ENCODE measurements at places on chromosomes 13 and 19.

DNA sequence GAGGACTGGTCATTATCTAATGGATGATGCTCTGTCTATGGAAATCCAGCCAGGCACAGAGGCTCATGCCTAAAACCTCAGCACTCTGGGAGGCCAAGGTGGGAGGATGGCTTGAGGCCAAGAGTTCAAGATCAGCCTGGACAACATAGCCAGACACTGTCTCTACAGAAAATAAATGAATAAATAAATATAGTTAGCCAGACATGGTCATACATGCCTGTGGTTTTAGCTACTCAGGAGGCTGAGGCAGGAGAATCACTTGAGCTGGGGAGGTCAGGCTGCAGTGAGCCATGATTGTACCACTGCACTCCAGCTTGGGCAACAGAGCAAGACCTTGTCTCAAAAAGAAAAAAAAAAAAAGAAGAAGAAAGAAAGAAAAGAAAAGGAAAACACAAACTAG is 234.7 kb downstream of the TSHZ3 start:
- no peak for DNase-seq

GRCh38 chr19:15468675-15469512 is 4.5 kb upstream of the RASAL3 start:
- DNase-seq: no peak

- no peak for DNase-seq
These were observed 38.2 kb upstream of the TUBGCP3 start for GRCh38 chr13:112626124-112626523.

- DNase-seq: no peak
These were observed 77.2 kb upstream of the PABPC3 start for GRCh38 chr13:25018729-25019115.

GRCh38 chr19:40252395-40252794 is 25.9 kb upstream of the CCNP start:
- DNase-seq: no peak

- DNase-seq: no peak
These were observed 596.6 kb downstream of the KCTD12 start for GRCh38 chr13:76289558-76289957.

DNA sequence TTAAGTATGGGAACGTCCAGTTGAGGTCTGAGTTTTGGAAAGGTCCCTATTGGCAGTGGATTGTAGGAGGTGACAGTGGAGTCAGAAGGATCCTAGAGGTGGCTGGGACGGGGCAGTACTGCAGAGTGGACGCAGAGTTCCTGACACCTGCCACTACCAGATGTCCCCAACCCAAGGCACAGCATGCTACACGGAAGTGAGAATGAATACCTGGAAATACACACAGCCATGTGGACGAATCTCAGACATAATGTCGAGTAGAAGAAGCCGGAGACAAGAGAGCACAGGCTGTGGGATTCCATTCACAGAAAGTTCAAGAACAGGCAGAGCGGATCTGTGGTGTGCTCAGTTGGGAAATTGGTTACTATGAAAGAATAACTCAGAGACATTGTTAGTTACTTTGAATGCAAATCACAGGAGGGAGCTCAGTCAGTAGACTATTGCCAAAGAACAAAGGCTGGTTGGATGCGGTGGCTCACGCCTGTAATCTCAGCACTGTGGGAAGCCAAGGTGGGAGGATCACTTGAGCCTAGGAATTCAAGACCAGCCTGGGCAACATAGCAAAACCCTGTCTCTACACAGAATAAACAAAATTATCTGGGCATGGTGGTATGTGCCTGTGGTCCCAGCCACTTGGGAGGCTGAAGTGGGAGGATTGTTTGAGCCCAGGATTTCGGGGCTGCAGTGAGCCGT is 37.4 kb downstream of the RYR1 start:
- DNase-seq: no peak

DNA sequence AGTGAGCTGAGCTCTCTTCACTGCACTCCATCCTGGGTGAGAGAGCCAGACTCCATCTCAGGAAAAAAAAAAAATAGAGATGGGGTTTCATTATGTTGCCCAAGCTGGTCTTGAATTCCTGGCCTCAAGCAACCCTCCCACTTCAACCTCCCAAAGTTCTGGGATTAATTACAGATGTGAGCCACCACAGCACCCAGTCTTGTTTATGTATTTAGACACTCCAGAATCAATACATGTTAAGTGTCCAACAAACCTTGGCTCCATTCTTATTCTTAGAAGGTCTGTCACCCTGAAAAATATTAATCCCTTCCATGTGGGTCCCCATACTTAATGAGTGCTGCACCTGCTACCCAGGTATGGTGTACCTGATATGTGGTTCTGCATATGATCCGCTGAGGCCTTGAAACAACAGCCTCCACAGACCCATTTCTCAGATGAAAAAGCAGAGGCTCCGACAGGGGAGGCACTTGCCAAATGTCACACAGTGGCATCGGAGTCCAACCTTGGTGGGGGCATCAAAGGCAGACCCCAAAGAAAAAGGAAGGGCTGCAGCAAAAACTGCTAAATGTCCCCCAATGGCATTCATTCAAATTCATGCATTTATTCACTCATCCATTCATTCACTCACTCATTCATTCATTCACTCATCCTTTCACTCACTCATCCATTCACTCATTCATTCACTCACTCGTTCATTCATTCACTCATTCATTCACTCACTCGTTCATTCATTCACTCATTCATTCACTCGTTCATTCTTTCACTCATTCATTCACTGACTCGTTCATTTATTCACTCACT is 16.7 kb downstream of the TICAM1 start:
- DNase-seq: no peak

DNA sequence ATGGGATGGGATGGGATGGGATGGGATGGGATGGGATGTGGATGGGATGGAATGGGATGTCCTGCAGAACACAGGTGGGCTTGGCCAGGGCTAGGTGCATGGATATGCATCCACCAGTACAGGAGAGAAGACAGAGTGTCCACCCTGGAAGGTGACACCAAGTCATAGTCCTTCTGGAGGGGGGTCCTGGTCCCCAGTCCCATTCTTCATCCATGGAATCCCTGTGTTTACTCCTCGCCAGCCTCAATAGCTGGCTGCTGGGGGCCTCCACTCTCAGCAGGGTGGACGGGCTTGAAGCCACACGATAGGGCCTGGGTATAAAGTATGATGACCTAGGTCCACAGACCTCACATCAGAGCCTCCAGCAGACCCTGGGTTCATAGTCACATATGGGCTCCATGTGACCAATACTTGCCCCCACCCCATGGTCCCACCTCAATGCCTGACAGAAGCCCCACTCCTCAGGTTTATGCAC is 40.1 kb downstream of the RFX2 start:
- no peak for DNase-seq

GRCh38 chr19:10820173-10820572 is 15.8 kb downstream of the TMED1 start:
- DNase-seq: no peak

GRCh38 chr19:49417088-49417487 is 6.2 kb downstream of the PTH2 start:
- no peak for DNase-seq

DNA sequence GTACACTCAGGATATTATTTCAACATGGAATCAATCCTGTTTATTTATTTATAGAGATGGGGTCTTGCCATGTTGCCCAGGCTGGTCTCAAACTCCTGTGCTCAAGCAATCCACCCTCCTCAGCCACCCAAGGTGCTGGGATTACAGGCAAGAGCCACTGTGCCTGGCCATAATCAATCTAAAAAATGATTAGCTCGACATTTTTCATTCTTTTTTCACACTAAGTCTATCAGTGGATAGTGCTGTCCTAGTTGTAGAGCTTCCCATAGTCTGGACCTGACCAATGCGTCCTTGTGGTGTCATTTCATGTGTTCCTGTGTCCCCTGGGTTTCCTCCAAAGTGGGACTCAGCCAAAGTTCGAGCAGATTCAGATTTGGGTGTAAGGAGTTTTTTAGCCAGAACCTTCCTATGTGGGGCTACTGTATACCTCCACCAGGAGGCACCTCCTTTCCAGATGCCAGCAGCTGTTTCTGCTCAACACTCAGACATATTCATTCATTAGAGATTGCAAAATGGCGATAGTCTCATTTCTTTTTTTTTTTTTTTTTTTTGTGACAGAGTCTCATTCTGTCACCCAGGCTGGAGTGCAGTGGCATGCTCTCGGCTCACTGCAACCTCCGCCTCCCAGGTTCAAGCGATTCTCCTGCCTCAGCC is 61.1 kb downstream of the MAP4K1 start:
- DNase-seq: no peak

- no peak for DNase-seq
These were observed 258.5 kb downstream of the FGF9 start for GRCh38 chr13:21929400-21929799.

DNA sequence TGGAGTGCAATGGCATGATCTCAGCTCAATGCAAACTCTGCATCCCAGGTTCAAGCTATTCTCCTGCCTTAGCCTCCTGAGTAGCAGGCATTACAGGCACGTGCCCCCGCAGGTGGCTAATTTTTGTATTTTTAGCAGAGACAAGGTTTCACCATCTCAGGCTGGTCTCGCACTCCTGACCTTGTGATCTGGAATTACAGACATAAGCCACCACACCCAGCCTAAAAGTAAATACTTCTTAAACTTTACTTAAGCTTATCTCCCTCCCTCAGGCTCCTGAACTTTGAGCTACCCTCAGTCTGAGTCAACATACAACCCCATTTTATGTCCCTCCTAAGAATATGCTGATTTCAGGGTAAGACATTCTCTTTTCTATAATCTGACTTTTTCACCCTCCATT is 66.1 kb downstream of the ZNF486 start:
- DNase-seq: no peak

- no peak for DNase-seq
These were observed 33.9 kb downstream of the ATP11A start for GRCh38 chr13:112723771-112724170.

- no peak for DNase-seq
These were observed 24.3 kb downstream of the RCBTB1 start for GRCh38 chr13:49561062-49561410.

DNA sequence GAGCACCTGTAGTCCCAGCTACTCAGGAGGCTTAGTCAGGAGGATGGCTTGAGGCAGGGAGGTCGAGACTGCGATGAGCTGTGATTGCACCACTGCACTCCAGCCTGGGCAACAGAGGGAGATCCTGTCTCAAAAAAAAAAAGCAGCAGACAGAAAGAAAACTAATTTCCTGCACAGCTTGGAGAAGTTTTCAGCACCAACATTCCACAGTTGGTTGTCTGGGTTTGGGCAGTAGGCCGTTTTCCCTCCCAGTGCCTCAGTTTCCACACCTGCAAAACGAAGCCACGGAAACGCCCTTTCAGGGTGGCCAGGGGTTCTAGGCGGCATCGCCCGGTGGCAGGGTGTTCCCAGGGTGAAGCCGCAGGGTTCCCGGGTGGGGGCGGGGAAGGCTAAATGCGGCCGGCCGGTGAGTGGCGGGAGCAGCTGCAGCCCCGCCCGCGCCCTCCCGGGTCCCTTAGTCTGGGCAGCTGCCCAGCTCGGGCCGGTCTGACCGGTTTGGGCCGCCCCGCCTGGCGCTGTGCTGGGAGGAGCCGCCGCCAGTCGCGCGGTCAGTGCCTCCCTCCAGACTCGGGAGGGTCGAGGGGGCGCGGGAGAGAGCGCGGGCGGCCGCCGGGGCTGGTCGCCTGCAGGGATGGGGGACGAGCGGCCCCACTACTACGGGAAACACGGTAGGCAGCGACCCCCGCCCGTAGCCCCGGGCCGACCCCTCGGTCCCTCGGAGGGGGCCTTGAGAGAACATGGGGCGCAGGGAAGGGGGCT is at the start of gene SLC44A2:
Gene SLC44A2, plus strand, starts transcription at position 551 of the 759 bp plus-strand sequence. Its CDS starts 81 bp downstream, at position 632.
- DNase-seq: peak; percentile 58

DNA sequence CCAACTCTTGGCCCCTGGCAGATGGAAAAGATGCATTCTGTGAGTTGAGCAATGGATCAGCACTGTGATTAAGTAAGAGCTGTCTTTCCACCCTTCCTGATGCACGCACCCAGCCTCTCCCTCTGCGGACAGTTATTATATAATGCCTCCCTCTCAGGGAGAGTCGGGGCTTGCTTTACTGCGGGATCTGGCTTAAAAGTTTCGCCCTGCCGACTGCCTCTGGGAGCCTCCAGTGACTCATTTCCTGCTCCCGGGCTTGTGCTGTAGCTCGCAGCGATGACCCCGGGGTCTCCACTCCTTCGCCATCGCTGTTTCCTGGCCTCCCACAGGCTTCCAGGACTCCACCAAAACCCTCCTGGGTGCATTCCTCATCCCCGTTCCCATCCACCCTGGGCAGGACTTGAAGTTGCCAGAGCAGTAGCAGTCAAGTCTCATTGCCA is 107.4 kb upstream of the SLC7A1 start:
- DNase-seq: no peak

DNA sequence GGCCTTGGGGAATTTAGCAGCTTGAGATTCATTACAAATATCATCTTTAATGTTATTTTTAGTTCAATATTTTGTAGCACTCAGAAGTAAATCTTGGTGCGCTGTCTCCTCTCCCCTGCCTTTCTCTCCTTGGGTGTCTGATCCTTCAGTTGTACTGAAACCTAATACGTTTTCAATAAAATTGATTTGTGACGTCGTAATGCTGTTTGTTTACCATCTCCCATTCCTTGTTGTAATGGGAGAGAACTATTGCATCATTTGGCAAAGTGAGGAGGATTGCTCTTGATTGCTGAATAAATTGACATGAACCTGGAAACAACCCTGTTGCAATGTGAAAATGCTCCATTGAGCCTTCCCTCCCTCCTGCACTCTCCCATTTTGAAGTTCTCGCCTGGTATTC is 43.2 kb upstream of the TSHZ3 start:
- DNase-seq: no peak

GRCh38 chr13:91280801-91281200 is 66.7 kb upstream of the MIR17HG start:
- no peak for DNase-seq

DNA sequence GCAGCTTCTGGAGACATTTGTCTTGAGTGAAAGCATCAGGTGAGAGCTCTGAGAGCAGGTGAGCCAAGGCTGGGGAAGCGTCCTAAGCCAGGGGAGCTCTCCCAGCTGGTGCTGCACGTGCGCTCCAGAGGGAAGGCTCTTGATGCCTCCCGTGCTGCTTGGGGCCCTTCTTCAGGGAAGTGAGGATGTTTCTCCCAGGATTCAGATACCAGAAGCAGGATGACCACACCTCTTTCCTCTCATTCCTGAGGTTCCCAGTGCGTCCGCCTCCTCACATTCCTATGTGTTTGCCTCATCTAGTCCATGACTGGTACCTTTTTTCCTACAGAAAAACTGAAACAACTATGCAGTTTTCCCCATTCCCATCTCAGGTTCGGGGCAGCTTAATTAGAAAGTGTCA is 231.0 kb upstream of the IRS2 start:
- no peak for DNase-seq

DNA sequence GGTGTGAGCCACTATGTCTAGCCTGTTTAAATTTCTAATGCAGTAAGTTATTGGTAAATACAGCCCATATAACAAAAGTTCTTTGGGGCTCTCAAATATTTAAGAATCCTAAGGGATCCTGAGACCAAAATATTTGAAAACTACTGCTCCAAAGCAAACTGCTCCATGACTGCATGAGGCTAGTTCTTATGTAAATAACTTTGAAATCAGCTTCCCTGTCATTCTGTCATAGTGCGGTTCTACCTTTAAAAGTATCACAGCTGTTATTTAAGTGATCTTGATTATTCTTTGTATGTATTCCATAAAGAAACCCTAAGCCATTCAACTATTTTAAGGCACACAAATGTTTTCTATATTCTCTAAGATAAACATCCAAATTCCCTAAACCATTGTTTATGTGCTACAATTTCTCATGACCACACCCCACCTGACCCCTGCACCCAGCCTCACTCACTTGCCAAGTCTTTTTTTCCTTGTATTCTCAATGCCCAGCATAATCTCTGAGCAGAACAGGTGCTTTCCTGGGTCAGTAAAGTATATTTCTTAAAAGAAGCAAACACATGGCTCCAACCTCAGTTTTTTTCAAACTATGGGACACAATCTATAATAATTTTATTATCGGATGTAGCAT is 146.6 kb downstream of the RNF17 start:
- DNase-seq: no peak

- no peak for DNase-seq
These were observed 37.2 kb upstream of the C1QTNF9B start for GRCh38 chr13:23934520-23934919.

Data from DMS153 (cell line).